ENCODE measurements at places on chromosomes 7 and 10.
A peak's percentile ranks its signal among the peaks of the same experiment; 100 is the strongest.

DNA sequence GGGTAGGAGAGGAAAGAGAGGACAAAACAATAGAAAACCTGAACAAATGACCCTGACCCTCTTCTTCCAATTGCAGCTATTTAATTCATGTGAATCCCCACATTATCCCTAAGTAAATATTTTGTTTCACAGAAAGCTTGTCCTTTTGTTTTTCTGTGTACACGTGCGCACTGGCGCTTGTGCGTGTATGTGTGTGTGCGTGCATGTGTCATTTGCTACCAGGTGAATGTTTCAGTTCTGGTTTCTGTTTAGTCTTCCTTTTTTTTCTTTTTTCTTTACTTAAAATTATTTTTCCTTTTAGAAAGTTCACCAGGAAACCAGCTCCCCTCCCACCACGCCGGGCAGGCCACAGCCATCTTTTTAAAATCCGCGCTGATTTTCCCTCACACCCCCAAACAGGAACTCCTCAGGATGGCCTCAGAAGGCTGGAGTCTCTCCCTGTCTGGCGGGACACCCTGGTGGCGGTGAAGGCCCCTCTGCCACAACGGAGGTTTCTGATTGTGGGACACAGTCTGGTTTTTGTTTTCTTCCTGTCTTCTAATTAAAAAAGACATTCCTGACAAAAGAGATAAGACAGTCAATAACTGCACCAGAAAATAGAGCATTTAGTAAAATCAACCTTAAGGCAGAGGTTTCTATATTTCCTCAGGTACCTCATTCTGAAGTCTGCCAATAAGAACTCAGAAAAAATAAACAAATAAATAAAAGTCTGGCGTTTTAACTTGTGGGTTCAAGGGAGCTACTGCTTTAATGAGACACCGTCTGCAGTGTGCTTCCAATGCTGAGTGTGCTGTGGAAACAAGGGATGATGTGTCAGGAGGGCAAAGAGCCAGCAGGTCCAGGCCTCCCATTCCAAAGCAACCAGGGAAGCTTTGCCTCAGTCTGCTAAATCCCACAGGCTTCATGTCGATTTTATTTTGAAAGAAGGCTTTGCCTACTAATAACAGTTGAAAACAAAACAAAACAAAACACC, 17.4 kb downstream of the IRF5 start:
- no peak for DNase-seq

GRCh38 chr7:28922624-28923331, 35.4 kb downstream of the TRIL start:
- DNase-seq: peak; percentile 61

DNA sequence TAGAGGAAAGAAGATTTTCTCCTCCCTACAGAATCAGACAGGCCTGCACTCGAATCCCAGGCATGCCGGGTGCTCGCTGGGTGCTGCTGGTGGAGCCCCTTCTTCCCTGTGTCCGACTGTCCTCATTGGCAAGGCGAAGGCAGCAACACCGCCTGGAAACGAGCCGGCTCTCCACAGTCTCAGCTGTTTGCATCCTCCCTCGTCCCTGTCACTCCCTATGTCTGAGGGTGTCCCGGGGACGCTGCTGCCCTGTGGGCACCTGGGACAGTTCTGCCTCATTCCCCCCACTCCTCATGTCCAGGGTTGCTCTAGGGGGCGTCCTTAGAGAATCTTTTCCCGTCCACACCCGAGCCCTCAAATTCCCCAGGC, 31.6 kb upstream of the TMEM72 start:
- DNase-seq: no peak

DNA sequence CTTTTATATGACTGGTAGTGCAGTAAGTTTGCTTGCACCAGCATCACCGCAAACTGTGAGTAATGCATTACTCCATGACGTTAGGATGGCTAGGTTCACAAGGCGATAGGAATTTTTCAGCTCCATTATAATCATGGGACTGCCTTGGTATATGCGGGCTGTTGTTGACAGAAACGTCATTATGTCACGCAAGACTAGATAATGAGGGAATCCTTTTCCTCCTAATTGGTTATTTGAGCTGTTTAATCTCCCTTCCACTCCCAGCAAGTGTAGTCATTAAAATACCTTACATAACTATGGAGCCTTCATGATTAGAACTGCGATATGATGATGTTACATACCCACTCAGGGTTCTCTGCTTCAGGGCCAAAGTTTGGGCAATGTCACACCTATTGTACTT, 17.3 kb downstream of the KLLN start:
- no peak for DNase-seq

DNA sequence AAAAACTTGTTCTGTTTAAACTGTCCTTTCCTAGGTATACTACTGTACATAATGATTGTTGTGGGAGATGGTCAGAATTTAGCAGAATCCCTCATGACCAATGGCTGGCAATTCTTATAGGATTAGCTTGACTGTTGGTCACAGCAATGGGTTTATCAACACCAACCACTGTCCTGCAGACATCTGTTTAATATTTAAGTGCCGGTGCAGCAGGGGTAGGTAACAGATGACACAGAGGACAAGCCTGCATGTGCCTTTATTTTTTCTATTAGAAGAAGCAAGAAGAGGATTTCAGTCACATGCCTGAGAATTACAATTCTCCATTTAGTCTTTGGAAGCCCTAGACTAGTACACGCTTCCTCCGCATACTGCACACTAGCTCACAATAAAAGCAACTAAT, 48.4 kb downstream of the CCDC6 start:
- DNase-seq: no peak

Measured in activated naive CD8-positive, alpha-beta T cell treated with anti-CD3 and anti-CD28 coated beads, Interleukin-2, amount 10 ng/mL, durations not matched to agents 7 days and 5 days (primary cell).